ENCODE measurements at places on chromosomes 12 and 14.

DNA sequence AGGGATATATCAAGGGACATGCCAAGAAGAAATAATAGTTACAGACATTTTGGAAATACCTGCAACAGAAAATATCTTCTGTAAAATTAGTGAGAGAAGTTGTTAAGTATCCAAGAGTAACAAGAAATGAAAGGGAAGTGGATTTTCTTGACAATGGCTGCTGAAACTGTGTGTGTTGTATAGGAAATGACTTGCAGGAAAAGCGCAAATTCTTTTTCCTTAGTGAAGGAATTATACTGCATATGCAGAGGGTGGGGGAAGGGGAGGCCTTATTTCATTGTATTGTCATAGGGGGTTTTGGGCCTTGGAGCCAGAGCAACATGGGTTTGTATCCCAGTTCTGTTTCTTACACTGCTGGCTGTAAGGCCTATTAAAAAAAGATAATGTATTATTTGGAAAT lies 84.4 kb upstream of the DDHD1 start:
- no peak for DNase-seq

GRCh38 chr12:121955258-121956237 lies 37.2 kb downstream of the CFAP251 start:
- peak; percentile 17 for DNase-seq

GRCh38 chr14:58275527-58276190 lies 22.7 kb upstream of the ARID4A start:
- no peak for DNase-seq

GRCh38 chr12:131692431-131692830 lies 18.5 kb upstream of the SFSWAP start:
- DNase-seq = no peak

DNA sequence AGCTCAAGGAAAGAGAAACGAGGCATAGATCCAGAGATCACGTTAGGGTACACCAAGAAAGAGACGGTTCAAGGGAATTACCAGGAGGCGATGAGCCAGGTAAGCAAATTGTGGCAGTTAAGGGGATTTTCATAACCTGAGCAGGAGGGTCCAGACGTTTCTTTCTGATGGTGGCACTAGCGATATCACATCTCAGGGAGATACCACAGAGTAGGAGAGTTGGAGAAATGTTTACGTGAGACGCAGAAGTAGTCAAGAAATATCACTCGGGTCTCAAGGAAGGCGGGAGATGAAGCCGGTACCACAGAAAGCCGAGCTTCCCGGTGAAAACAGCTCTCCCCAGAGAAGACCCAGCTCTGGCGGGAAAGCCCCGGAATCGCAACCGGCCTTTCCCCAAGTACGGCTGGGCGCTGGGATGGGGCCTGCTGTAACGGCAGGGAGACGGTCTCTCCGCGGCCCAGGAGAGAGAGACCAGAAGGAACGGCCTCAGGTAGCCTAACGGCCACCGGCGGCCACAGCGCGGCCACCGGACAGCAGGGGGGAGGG lies 485 bp downstream of the SENP1 start:
- no peak for DNase-seq

DNA sequence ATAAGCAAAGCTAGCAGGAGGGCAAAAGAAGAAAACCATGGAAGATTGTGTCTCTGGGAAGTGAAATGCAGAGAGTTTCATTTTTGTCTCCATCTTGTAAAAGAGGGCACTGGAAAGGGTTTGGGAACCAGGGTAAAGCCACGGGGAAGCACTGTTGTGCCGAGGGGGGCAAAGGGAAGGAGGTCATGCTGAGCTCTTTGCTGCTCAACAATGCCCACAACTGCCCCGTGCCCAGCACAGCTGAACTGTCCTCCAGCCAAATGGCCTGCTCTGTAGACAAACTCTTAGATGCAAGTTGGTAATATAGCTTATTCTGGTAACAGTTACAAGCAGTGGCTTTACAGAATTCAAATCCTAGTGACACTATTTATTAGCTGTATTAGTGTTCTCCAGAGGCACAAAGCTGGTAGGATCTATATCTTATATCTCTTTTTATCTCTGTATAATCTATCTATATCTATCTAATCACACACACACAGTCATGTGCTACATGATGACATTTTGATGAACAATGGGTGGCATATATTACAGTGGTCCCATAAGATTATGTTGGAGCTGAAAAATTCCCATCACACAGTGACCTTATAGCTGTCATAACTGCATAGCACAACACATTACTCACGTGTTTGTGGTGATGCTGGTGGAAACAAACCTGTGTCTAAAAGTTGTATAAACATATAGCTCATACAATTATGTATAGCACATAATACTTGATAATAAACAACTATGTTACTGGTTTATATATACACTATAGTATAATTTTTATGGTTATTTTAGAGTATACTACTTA lies 203.4 kb upstream of the DDHD1 start:
- no peak for DNase-seq

GRCh38 chr12:7602277-7602676 lies 63.4 kb downstream of the APOBEC1 start:
- DNase-seq = no peak
